Activated CD8-positive, alpha-beta memory T cell treated with anti-CD3 and anti-CD28 coated beads for 1 hour (primary cell): ENCODE measurements at places on chromosomes 7 and 10.

DNA sequence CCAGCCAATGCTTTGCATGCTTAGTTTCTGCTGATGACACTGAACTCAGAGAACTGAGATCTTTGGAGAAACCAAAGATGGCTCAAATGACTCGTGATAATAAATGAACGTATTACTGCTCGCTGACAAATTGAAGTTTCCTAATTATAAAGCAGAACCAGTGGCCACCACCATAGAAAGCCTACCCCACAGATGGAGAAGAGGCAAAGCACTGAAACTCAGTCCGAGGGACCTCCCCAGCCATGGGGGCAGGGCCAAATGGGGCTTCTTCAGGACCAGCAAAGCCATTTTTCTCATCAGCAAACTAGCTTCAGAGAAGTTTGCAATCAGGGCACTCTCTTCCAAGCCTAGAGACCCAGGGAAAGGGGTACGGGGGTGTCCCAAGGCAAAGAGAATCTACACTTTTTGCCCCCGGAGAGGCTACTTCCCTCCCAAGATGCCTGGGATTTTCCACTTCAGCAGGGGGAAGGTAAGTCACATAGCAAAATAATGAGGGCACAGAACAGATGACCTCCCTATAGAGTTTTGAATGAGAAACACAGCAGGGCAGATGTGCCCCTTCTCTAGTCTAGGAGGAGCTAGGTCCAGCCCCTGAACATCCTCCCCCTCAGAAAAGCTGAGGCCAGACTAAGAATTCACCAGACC, 4.3 kb upstream of the IL6 start:
- DNase-seq = no peak

DNA sequence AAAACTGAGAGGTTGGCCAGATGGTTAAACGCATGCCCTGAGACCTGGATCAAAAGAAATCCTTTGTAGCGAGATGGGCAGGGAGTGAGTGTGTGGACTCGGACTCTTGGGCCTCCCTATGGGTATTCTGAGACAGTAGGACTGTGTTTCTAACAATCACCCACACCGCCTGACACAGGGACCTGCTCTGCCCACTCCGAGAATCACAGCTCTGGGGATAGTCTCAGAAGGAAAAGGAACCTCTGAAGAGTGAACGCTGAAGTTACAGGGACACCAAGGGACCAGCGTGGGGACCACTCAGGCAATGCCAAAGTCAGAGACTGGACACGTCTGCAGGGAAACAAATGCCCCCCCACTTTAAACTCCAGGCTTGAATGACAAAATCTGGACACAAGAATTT, 242.1 kb upstream of the TCERG1L start:
- no peak for DNase-seq

DNA sequence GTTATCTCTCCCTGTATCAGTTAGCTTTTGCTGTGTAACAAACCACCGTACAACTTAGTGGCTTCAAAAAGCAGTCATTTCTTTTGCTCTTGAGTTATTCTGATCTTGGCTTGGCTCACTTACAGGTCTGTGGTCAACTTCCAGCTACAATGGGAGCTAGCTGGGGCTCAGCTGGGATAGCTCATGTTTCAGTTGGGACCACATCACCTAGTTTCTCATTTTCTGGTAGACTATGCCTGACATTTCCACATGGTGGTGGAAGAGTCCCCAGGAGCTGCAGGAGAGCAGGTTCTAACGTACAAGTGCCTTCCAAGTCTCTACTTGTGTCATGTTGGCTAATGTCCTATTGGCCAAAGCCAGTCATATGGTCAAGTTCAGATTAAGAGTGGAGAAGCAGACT, 25.8 kb upstream of the PIP4K2A start:
- no peak for DNase-seq

GRCh38 chr10:107546986-107547385, 382.5 kb upstream of the SORCS1 start:
- no peak for DNase-seq

- no peak for DNase-seq
These were observed 156.6 kb upstream of the SEMA3D start for GRCh38 chr7:85343484-85343883.

GRCh38 chr10:121527690-121528089, 70.6 kb downstream of the FGFR2 start:
- no peak for DNase-seq

GRCh38 chr10:119136084-119136483, 29.4 kb downstream of the SFXN4 start:
- DNase-seq = no peak

GRCh38 chr7:20201380-20201779, 15.8 kb downstream of the MACC1 start:
- no peak for DNase-seq

DNA sequence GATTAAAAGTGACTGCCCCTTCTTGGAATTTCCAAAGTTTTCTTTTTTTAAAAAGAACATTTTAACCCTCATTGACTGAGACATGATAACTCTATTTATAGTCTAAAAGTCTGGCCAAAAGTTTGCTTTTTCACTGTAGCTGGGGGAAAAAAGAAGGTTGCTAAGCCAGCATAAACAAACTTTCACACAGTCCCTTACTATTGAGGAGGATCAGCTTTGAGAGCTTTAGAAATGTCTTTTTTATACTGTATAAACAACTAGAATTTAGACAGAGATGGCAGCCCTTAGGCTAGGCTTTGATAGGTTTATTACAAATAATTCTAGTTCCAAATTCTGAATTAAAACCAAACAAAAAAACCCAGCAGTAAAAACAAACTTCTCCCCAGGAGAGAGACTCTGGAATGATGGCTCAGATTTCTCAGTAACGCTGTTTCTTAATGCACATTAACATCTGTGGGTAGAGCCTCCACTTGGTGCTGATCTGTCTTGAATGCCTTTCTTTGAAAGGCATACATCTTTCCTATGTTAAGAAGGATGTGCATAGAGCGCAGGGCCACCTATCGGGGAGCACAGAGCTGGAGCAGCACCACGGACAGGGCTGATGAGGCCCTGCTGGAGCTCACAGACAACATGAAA, 100.9 kb upstream of the PDLIM1 start:
- DNase-seq = no peak

GRCh38 chr7:110801502-110801901, 289.4 kb upstream of the LRRN3 start:
- DNase-seq = no peak

GRCh38 chr7:122709930-122710646, 7.4 kb upstream of the RNF148 start:
- DNase-seq = no peak

GRCh38 chr7:84202855-84203254, 8.3 kb upstream of the SEMA3A start:
- no peak for DNase-seq

DNA sequence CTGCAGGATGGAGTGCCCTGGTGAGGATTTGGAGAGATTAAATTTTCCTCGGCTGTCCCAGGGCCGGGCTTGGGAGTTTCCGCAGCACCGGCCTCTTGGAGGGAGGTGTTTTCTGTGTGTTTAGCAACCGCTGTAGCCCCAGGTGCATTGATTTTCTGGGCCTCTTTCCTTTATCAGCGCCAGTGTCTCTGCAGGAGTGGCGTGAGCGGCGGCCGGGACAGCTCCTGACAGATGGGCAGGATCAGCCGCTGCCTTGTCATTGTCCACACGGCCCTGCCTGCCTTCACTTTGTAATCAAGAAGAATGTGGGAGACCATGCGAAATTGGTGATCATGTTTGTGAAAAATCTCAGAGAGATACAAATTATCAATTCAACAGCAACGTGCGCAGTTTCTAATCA, 32.4 kb downstream of the NKX6-2 start:
- DNase-seq = no peak

GRCh38 chr10:62234077-62234605, 34.5 kb downstream of the RTKN2 start:
- no peak for DNase-seq

DNA sequence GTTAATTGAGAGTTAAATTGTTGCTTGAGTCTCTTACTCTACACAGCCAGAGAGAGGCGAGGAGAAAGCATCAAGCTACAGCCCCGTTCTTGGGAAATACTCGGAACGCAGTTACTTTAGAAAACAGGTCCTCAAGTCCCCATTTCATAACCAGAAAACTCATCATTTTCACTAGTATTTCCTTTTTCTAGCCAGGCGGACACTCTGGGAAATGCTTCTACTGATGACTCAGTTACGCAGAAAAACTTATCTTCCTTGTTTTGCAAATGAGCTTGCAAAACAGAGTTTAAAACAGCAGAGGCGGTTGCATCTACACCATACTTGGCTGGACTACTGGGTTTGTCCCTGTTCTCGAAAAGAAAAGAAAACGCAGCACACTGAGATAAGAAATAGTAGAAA, 111.4 kb upstream of the FGFR2 start:
- DNase-seq = no peak

- no peak for DNase-seq
These were observed 217.9 kb downstream of the OTUD1 start for GRCh38 chr10:23656735-23657134.

GRCh38 chr7:52956379-52956915, 79.0 kb upstream of the POM121L12 start:
- no peak for DNase-seq

DNA sequence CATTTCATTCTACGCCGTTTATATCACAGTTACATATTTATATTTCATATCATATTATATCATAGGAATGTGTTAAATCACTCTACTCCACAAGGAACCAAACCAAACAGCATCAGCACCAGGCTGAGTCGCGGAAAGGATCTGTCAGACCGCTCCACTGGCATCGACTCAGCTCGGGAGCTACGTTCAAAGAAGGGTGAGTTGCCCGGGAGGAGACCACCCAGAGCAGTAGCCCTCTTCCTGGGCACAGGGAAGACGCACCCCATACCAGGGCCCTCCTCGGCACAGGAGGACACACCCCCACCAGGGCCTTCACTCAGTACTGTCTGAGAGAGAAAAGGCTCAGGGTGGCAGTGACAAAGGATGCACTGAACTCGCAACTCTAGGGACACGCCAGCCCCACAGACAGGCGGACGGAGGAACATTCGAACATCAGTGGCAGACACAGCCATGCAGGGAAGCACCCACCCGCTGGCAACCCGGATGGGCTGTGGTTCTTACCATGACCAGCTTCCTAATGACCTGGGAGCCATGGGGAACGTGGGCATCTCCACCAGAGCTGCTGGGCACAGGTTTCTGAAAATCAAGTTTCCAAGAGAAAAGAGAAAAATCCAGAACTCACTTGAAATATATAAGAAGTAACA, 28.7 kb downstream of the PITRM1 start:
- DNase-seq = no peak

- DNase-seq = no peak
These were observed 82.3 kb upstream of the GPR26 start for GRCh38 chr10:123583639-123584418.

- DNase-seq = no peak
These were observed 178.2 kb downstream of the SLC25A13 start for GRCh38 chr7:96143495-96144259.

GRCh38 chr10:48844616-48845015, 95.0 kb downstream of the LRRC18 start:
- no peak for DNase-seq

GRCh38 chr7:104039363-104039762, 49.9 kb upstream of the RELN start:
- DNase-seq = no peak

GRCh38 chr10:121216721-121217181, 365.6 kb downstream of the WDR11 start:
- DNase-seq = no peak

DNA sequence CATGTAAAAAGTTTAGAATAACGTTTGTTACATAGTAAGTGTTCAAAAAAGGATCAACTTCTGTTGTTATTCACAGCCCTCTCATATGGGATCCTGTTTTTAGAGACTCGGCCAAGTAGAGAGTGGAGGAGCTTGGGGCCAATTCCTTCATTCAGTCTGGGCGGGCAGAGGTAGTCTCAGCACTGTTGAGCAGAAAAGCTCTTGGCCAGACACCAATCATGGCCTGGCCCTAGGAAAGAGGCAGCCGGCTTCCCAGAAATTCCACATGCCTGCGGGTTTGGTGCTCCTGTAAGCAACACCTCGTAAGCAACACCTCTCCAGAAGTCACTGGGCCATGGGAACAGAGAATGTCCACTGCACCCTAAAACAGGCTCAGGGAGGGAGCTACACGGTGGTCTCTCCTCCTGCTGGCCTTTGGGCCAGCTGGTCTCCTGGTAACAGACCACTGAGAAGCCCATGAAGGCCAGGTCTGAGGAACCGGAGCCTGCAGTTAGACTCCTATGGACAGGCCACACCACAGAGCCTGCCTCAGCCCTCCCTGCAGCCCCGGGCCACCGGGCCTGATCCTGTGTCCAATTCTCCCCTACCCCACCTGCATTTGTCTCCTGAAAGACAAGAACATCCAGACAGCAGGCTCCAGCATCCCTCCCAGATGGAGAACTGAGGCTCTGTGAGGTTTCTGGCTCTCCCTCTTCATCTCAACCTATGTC, 149.1 kb downstream of the GRID1 start:
- DNase-seq = no peak

- DNase-seq = no peak
These were observed 23.7 kb upstream of the EGFR start for GRCh38 chr7:54995166-54995565.

DNA sequence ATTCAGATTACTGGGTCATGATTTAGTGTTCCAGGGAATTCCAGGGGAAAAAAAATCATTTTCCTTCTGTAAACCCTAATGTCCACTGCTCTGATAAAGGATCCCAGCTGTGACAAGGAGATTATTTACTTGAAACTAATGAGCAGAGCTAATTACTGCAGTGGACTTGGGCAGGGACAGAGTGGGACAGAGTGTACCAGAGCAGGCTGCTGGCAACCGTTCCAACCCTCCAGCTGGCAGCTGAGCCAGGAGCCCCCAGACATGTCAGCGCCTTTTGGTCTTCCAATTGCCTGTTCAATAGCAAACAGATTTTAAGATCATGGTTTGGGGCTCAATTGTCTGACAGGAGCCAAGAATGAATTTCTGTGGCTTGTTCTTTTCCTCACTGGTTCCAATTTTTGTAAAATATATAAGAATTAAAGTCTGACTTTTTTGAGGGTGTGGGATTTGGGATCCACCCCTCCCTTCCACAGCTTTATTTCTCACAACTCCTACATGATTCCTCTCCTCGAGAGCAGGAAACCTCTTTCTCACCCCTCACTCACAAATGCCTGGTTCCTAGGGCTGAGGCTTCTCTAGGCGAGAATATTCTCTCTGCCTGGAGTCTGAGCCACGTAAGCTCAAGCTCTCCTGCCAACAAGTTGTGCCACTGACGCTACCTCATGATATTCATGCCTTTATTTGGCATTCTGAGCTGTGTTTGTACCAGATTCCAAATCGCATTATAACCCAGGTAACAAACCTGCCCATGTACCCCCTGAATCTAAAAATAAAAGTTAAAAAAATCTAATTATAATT, 20.6 kb upstream of the FAM180A start:
- no peak for DNase-seq

- DNase-seq = no peak
These were observed 38.1 kb downstream of the LRGUK start for GRCh38 chr7:134165252-134165651.
